ENCODE measurements at places on chromosomes 3 and 15.

DNA sequence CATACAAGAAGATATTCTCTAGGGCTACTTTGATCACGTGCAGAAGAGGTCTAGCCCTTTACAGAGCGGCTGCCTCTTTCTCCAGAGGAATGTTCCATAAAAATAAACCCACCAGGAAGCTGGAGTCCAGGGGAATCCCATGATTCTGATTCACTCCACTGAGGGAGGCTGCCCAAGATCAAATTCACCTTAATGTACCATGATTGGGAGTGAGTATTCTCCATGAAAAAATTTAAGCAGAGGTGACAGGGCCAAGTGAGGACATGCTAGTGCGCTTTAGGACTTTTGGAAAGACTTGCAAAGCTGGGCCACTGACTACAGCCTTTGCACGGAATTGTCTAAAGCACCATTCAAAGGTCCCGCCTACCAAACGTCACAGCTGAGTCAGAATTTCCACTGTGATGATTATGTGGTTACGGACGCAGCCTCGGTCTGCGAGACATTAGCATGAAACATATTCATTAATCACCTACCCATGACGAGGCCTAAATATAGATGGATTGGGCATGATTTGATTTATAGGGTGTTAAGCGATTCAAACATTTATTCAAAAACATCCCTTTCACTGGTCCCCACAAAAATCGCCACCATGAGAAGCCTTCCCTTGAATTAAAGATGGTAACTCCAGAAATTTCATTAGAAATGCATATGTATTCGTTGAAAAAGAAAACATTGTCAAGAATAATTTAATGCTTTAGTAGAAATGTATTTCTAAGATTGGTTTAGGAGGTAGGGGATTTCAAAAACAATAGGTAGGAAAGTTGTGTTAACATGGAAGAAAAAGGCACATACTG lies 152.6 kb downstream of the GREM1 start:
- no peak for DNase-seq

GRCh38 chr15:73621286-73621826 lies 11.8 kb downstream of the NPTN start:
- no peak for DNase-seq

DNA sequence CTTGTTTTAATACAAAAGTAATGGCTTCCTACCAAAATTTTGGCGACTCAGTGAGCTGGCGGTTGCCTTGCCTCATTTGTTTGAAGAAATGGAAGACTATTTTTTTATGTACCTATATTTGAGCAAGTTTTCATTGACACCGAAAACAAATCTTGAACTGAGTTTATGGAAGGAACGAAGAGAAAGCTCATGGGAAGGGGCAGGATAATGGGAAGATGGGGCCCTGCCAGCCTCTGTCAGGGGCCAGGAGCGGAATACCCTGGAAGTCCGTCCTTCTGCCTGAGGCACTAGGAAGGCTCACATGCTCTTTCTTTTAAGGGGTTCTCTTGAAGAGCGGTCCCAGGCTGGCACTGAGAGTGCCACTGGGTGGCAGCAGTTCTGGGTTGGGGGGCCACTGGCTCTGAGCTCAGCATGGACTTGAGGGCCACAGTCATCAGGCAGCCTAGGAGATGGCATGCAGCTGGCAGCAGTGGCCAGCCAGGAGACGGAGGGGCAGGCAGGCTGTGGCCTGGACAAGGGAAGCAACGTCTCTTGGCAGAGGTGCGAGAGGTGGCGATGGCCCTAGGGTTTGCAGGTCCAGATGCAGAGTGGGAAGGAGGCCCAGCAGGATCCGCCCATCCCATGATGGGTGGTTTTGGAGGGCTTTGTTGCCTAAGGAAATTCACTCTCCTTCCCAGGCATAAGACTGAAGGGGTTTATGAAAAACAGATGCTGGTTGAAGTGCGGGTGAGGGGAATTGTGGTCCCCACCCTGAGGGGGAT lies 41.6 kb downstream of the ISG20 start:
- DNase-seq, result no peak

DNA sequence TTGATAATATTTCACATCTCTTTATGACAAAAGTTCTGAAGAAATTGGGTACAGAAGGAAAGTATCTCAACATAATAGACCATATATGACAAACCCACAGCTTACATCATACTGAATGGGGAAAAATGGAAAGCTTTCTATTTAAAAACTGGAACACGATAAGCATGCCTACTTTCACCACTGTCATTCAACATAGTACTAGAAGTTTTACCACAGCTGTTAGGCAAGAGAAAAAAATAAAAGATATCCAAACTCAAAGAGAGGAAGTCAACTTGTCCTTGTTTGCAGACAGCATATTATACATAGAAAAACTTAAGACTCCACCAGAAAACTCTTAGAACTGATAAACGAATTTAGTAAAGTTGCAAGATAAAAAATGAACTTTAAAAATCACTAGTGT lies 40.3 kb downstream of the COPS2 start:
- no peak for DNase-seq

- DNase-seq, result no peak
Observed at GRCh38 chr15:51776952-51777569, 25.7 kb downstream of the TMOD2 start.

GRCh38 chr3:164465172-164465571 lies 613.1 kb downstream of the SI start:
- no peak for DNase-seq

Data from NCI-H1436 treated with DMSO at 0.1 percent for 48 hours (cell line).